GM12865 (cell line): ENCODE measurements at places on chromosomes 5 and 9.
A peak's percentile ranks its signal among the peaks of the same experiment; 100 is the strongest.

GRCh38 chr9:4415281-4415680 is 75.0 kb upstream of the SLC1A1 start:
- DNase-seq: no peak

- DNase-seq: no peak
These were observed 434.2 kb upstream of the RGMB start for GRCh38 chr5:98339141-98339848.

DNA sequence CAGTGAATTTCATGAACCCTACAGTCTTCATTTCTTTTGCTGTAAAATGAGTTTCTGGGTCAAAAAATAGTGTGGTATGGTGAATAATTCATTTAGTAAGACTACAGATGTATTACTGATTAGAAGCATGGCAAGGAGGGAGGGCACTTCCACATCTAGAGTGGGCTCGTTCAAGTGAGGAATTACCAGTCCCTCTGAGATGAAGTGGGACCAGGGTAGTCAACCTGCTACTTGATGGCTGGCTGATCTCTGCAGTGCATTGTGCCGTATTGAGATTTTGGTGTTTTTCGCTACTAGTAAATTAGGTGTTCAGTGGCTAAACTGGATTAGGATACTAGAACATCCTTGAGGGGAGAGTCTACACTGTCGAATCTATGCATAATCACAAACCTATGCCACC is 10.8 kb downstream of the CDC37L1 start:
- DNase-seq: peak; percentile 56

DNA sequence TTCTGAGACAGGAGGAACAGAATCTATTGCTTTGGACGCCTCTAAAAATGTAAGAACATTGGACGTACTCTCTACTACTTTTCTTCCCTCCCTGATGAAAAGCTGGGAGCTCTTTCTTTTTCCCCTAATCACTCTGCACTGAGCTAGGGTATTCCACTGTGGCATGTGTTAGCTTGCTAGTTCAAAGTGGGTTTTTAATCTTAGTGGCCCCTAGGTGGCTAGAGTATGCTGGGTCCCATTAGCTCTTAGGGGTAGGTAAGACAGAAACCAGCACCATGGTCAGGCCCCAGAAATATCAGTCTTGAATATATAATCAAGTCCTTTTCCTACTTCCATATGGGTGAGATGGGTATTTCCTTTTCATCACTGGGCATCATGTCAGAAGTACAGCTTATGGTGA is 945.2 kb upstream of the PTPRD start:
- no peak for DNase-seq

DNA sequence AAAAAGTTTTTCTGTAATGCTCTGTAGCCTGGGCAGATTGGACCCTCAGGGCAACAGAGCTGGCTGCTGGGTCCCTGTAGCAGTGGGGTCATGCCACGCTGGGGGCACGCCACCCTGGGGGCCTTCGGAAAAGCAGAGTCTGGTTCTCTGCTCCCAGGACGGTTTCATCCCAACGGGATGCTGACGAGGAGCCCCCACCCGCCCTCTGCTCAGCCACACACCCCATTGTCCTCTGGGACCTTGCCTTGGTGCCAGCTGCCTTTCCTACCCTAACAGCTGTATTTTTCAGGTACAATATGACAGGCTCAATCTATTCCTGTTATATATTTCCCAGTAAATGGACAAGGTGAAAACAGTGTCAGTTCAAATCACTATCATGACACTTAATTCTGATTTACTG is 29.0 kb upstream of the MVB12B start:
- no peak for DNase-seq

DNA sequence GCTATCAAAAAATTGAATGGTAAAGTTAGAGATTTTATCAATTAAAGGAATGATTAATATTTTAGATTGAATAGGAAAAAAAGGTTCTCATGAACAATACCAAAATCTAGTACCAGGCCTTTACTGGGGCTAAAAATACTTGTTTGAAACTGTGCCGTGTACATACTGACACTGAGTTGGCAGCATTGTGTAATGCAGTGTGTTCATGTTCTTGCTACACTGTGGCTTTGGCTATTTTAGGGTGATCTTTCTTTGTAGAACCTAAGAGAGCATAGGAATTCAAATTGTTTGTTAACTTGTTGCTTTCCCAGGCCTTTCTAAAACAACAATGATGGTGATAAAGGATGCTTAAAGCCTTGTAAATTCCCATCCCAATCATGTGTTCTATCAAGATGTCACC is 80.9 kb downstream of the KIF4B start:
- no peak for DNase-seq

GRCh38 chr5:170563824-170564567 is 60.2 kb downstream of the KCNIP1 start:
- no peak for DNase-seq

- no peak for DNase-seq
These were observed 426.5 kb upstream of the CD180 start for GRCh38 chr5:67623078-67623477.

- DNase-seq: no peak
These were observed 201.1 kb downstream of the SNX18 start for GRCh38 chr5:54718656-54719055.

DNA sequence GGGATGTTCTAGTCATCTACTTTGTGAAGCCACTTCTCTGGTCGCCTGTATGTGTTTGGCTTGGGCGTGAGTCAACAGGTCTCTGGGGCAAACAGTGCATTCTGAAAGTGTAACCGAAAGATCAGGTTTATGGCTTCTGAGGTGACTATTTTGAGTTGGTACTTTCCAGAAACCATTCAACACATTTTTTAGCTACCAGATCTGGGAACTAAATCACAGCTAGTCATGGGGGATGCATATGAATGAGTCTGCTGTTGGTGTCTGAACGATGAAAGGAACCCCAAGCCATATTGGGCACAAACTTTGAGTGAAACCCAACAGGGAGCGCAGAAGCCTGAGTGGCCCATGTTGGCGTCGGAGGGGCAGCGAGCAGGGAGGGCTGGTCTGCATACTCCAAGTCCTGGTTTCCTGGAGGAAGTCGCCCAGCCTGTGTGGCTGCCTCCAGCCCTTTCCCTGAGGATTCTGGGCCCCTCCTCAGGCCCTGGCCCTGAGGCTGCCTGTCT is 35.3 kb downstream of the UBE2QL1 start:
- peak; percentile 93 for DNase-seq

- peak; percentile 91 for DNase-seq
These were observed 253.4 kb downstream of the ARHGAP26 start for GRCh38 chr5:143023411-143024096.
